ENCODE measurements at places on chromosomes 2 and 18. TPM values are rescaled to one million over a fixed set of nuclear protein-coding genes. Genes with fewer than 3 reads are reported as not detected.
A peak's percentile ranks its signal among the peaks of the same experiment; 100 is the strongest.

Gene CIB4
- total RNA-seq = not detected

DNA sequence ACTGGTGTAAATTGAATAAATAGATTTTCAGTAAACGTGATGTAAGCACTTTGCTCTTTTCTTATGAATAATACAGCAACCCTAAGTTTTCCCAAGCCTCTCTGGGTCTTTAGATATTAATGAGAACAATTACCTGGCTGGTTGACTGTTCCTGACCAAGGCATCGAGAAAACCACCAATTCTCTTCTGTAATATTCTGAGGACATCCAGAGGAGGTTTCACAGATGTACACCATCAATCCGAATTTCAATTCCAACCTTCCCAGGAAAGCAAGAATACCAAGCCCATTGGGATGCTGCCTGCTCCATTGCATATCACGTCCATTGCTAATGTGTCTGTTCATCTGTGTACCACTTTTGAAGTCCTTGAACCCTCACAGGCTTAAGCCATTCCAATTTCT, 571.8 kb downstream of the NUP35 start:
- no peaks in the 10 kb centered on the region for H3K36me3 ChIP-seq
- no peak overlapping the region for H3K27ac ChIP-seq
- no peaks in the 10 kb centered on the region for H3K4me1 ChIP-seq
- no peak overlapping the region for H3K4me3 ChIP-seq
- no peaks in the 10 kb centered on the region for H3K27me3 ChIP-seq

GRCh38 chr2:111950236-111950635, 51.8 kb downstream of the MERTK start:
- H3K4me3 ChIP-seq = no peak overlapping the region
- no peaks in the 10 kb centered on the region for H3K27me3 ChIP-seq
- no peaks in the 10 kb centered on the region for H3K4me1 ChIP-seq
- peak; percentile 54 for DNase-seq
- H3K36me3 ChIP-seq = no peaks in the 10 kb centered on the region

- H3K36me3 ChIP-seq = no peaks in the 10 kb centered on the region
- no peak overlapping the region for H3K27ac ChIP-seq
- no peaks in the 10 kb centered on the region for H3K4me1 ChIP-seq
- no peaks in the 10 kb centered on the region for H3K27me3 ChIP-seq
These were observed 41.2 kb downstream of the COMMD1 start for GRCh38 chr2:61946666-61947065.

DNA sequence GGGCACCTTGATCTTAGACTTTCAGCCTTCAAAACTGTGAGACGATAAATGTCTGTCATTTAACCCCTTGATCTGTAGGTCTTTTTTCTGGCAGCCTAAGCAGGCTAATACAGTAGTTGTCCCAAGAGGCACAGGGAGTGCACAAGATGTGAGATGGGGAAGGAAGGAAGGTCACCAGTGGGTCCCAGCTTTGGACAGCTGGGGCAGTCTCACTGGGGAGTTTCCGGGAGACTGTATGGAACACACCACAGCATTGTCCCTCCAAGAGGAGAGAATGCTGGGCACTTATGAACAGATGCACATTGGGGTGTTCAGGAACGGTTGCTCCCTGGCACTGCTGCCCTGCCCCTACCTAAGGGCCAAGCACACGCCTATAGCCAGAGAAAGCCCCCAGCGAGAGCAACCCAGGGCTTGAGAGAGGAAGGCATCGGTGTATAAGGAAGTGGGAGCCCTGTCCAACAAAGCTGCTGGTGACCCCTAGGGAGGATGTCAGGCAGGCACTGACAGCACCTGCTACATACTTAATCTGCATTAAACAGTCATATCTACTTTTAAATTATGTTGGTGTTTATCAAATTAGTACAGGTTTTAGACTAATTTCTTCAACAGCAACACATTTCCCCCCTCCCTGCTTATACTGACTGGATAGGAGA, 11.6 kb upstream of the NCK2 start:
- no peak overlapping the region for H3K4me3 ChIP-seq
- H3K36me3 ChIP-seq = no peaks in the 10 kb centered on the region
- H3K4me1 ChIP-seq = peaks cover 4% of the 10 kb centered on the region
- H3K27ac ChIP-seq = no peak overlapping the region

DNA sequence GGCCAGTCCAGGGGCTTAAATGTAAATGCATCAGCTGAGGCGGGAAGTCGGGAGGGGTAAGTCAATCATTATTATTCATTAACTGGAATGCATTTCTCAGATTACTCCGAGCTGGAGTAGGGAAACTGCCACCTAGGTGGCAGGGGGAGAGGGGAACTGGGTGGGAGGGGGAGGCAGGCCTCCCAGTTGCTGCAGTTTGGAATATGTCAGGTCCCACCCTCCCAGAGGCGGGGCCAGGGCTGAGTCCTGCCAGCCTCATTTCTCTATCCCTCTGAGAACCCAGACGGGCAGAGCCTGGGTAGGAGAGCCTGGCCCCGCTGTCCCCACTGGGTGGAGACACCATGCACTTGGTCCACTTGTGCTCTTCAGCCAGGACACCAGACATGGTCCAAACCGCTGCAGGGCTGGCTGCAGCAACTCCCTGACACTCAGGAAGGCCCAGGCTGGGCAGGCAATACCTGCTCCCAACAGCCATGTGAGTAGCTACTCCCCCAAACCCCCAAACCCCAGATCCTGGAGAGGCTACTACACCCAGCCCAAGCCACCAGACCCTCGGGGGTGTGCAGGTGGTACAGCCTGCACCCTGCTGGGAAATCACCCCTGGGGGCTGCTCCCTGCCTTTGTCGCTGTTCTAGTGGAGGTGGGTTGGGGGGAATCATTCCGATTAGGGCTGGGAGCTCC, at the start of gene GPBAR1:
GPBAR1 (plus strand) TSS at position 274 of the 681 bp plus-strand sequence. CDS start 1,710 bp downstream, outside the sequence.
- H3K27me3 ChIP-seq = no peaks in the 10 kb centered on the region
- DNase-seq = peak; percentile 53
- peaks cover 42% of the 10 kb centered on the region for H3K36me3 ChIP-seq
- H3K4me3 ChIP-seq = peak within 1 kb of the TSS; percentile 20
- peaks cover 60% of the 10 kb centered on the region for H3K4me1 ChIP-seq
- peak within 1 kb of the TSS; percentile 87 for H3K27ac ChIP-seq

DNA sequence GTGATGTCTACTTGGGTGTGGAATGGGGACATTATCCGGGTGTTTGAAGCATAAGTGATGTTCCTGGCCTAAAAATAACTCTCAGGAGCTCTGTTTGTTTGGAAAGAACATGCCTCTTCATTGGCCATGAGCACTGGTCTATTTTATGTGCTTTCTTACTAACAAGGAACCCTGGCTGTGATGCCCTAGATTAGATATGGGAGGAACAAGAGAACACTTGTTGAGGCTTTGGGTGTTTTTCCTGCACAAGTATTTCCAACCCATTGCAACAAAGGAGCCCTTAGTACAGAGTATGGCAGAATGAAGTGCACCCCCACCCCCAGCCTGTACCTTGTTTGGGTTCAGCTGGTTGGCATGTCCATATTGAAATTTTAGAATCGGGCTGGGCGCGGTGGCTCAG, 95.9 kb downstream of the SLC4A3 start:
- H3K4me3 ChIP-seq = no peak overlapping the region
- no peak overlapping the region for H3K27ac ChIP-seq

GRCh38 chr18:65567372-65567771, 183.4 kb upstream of the CDH7 start:
- no peak overlapping the region for H3K27ac ChIP-seq
- no peaks in the 10 kb centered on the region for H3K4me1 ChIP-seq
- no peaks in the 10 kb centered on the region for H3K36me3 ChIP-seq
- H3K4me3 ChIP-seq = no peak overlapping the region

DNA sequence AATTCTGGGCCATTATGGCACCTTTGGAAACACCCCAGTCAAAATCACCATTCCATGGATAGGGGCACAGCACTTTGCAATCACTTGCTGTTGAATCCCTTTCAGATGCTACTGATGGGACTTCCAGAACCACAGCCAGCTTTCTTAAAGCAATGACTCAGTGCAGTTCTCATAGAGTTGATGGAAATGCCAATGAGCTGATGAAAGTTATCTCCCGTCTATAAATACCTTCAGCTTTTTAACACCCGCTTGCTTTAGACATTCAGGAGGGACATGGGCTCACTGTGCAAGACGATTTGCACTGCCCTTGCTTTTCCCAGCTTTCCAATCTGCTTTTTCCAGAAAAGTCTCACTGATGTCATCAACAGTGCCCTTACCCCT, 66.7 kb upstream of the RPL31 start:
- no peaks in the 10 kb centered on the region for H3K27me3 ChIP-seq
- no peak overlapping the region for H3K27ac ChIP-seq
- peaks cover 5% of the 10 kb centered on the region for H3K4me1 ChIP-seq

DNA sequence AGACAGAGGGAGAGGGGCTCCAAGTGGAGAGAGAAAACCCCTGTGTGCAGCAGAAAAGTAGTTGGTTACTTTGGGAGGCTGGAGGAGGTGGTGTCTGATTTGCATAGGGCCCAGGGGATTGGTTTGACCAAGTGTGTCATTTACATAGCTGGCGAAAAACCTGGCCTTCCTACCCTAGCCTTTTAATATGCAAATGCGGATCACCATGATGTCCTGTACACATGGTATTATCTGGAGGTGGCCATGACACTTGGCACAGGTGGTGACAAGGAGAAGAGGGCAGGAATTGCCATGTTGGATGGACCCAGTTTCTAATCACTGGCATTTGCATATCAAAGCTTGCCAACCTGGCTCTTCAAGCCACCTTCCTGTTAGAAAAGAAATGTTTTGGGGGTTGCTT, 120.8 kb upstream of the CHAC2 start:
- no peak overlapping the region for H3K4me3 ChIP-seq
- H3K27ac ChIP-seq = no peak overlapping the region
- no peaks in the 10 kb centered on the region for H3K4me1 ChIP-seq
- H3K36me3 ChIP-seq = no peaks in the 10 kb centered on the region

DNA sequence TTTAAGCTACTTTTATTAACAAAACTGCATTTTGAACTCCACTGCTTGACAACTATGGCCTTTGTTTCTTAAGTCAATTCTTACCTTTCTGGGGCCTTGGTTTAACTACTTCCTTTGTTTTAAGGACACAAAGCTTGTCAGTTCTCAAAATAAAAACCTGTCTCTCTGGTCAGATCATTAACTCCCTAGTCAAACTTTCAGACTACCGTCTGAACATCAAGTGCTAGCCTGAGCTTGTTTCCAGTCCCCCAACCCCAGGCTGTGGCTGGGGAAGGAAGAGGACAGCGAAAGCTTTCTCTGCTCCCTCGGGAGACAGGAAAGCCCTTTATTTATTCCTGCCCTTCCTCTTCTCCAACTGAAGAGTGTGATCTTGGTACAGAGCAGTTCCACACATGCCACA, 1.7 kb downstream of the SH3YL1 start:
- no peaks in the 10 kb centered on the region for H3K27me3 ChIP-seq
- H3K36me3 ChIP-seq = peaks cover 12% of the 10 kb centered on the region
- H3K27ac ChIP-seq = no peak overlapping the region
- H3K4me3 ChIP-seq = no peak overlapping the region
- H3K4me1 ChIP-seq = peaks cover 13% of the 10 kb centered on the region
- DNase-seq = no peak
